ENCODE measurements at places on chromosomes 1 and 21.

- DNase-seq: no peak
Observed at GRCh38 chr21:34235514-34235913, 128.3 kb upstream of the KCNE2 start.

DNA sequence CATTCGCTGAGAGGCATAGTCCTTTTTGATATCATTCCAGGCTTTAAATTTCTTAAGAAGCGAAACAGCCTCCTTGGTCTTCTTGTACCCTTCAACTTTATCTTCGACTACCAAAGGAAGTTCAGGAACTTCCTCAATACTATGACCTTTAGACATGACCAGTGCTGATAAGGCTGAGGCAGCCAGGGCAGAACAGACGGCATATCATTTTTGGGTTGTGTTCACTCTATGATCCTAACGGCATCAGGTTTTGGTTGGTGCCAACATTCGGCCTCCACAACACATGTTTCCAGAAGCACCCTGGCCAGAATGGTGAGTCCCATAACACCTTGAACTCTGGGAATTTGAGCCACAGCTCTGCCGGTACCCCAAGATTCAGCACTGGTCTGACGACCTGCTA is 31.4 kb upstream of the MYOC start:
- DNase-seq: no peak

DNA sequence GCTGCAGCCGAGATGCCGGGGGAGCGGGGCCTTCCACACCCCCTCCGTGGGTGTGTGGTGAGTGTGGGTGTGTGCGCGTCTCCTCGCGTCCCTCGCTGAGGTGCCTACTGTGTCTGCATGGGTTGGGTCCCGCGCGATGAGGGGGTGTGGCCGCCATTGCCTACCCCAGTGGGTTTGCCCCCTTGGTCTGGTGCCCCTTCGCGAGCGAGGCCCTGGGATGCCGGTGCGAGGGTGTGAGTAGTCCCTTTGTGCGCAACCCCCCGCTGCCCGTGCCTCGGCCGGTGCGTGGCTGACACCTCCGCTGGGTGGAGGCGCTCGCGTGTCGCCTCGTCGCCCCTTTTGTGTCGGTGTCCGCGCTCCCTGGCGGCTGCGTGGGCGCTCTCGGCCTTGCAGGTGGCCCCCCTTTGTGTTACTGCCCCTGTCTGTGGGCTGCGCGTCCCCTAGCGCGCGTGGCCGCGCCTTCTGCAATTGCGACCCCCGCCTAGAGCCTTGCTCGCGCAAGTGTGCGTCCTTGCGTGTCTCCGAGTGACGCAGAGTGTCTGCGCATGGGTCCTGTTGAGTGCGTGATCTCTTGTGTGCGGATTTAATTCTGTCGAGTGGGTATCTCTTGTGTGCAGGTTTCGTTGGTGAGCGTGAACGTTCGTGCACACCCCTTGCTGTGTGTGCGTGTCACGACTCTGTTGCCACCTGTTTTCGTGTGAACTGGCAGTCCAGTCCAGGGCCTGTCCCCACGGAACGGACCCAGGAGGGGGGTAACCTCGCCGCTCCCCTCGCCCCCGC is 553 bp downstream of the TTC3 start:
- no peak for DNase-seq

- DNase-seq: no peak
Observed at GRCh38 chr1:31224068-31224467, 15.6 kb downstream of the NKAIN1 start.

DNA sequence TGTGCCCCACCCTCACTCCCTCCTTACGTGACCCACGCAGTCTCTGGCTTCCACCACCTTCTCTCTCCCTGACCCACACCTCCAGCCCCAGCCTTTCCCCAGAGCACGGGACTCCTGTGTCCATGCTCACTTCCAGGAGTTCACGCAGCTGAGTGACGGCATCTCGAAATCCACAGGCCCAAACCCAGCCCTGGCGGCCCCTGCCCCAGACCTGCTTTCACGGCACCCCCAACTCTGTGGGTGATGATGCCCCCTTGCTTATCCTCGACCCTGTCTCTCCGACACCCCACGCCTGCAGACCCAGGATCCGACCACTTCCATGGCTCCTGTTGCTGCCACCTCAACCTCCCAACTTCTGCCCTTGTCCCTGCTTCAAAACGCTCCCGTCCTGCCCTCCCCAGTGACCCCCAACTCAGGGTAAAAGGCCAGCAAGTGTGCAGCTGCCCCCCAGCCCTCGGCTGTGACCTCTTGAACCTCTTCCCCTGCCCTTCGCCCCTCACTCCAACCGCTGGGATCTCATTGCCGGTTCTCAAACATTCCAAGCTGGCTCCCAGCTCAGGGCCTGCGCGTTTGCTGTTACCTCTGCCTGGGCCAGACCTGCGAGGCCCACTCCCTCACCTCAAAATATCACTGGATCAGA is 30.4 kb upstream of the LAPTM5 start:
- no peak for DNase-seq

GRCh38 chr1:145912128-145912641 is 2.3 kb upstream of the ITGA10 start:
- no peak for DNase-seq

GRCh38 chr1:181425566-181425965 is 57.8 kb upstream of the CACNA1E start:
- no peak for DNase-seq

GRCh38 chr1:46757956-46758528 is 39.1 kb upstream of the EFCAB14 start:
- DNase-seq: no peak

DNA sequence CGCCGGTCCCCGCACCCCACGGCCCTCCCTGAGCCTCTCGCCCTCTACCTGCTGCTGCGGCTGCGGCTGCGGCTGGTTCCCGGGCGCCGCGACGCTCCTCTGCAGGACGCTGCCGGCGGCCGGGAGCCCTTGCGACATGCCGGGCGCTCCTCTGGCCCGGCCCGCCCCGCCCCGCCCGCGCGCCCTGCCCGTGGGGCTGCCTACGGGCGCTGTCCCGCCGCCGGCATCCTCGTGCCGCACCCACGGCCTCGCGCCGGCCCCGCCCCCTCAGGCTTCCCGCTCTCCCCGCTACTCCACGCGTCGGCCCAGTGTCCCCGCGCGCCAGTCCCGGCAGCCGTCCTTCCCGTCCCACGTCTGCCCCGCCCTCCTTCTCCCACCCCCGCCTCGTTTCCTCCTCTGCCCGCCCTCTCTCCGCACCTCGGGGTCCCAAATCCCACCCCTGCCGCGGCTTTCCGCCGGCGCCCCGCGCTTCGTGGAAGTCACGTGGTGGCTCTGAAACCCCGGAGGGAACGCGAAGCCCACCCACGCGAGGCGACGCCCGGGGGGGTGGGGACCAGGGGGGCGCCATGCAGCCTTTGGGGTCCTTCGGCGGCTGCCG is at the start of gene BATF3:
Gene BATF3 (minus strand): TSS at position 216 of the 598 bp plus-strand sequence. CDS start 78 bp downstream, at position 138.
- DNase-seq: peak; percentile 53

- DNase-seq: no peak
Observed at GRCh38 chr1:33295023-33295422, 25.9 kb downstream of the A3GALT2 start.

DNA sequence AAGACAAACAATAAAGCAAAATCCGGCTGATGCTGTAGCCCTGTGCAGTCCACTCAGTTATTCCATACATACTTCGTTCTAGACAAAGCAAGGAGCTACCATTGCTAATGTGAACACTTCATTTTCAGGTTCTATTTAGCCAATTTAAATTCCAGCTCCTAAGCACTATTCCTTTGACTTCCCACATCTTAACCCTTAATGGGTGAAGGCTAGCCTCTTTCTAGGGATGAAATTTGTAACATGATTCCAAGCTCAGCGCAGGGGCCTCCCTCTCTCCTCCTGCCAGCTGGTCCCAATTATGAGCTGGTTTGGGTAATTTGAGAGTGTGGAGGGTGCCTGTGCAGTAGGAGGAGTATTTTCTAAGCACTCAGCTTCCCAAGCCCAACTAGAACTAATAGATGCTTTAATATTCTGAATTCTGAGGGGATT is 53.9 kb upstream of the PTGFRN start:
- no peak for DNase-seq

- DNase-seq: no peak
Observed at GRCh38 chr1:167022384-167022783, 33.3 kb downstream of the MAEL start.

DNA sequence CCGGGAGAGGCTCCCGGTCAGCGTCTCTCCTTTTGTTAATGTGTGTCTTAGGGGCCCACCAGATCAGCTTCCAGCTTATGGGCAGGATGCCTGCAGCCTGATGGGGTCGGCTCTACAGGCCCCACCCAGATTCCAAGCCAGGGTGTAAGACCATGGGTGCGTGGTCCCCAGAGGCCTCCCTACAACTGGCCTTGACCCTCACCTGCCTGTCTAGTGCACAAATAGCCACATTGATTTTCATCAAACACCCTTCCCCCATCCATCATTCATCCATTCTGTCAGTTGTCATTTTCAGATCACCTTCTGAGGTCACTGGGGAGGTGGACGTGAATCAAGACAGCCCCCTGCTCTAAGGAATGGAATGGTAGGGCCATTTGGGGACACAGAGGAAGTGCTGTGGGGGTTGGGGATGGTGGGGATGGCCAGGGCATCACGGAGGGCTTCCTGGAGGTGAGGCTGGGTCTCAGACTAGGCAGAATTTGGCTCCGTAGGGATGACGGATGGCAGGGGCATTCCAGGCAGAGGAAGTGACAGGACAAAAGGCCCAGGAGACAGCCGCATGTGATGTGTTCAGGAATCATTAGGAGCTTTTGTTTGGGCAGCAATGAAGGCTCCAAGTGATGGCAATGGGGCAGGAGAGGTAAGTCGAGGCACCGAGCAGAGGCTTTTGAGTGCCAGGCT is 118.8 kb downstream of the EPHB2 start:
- DNase-seq: no peak

DNA sequence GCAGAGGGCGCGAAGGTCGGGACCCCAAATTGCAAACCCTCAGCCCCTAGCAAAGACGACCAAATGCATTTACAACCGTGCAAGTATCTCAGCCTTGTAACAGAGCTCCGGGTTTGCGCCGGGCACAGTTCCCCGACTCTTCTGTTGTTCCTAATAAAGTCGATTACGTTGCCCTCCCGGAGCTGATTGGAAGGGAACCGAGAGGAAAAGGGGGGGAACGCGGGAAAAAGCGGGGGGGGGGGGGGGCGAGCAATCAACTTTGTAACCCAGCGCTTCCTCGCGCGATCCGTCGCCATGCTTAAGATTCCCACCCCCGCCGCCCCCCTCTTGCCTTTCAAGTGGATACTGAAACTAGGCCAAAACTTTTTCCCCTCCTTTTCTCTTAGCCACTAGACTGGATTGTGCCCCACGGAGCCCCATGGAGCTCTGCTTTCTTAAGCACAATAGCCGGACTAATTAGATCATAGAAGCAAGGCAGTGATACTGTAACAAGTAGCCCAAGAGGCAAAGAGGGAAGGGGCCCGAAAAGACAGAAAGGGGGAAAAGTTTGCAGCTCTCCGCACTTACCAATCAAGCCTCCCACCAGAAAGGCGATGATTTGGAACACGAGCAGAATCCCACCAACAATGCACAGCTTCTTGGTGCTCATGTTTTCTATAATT is 565 bp downstream of the WLS start:
- DNase-seq: peak; percentile 72

- no peak for DNase-seq
Observed at GRCh38 chr1:55530749-55531478, 315.8 kb upstream of the USP24 start.

DNA sequence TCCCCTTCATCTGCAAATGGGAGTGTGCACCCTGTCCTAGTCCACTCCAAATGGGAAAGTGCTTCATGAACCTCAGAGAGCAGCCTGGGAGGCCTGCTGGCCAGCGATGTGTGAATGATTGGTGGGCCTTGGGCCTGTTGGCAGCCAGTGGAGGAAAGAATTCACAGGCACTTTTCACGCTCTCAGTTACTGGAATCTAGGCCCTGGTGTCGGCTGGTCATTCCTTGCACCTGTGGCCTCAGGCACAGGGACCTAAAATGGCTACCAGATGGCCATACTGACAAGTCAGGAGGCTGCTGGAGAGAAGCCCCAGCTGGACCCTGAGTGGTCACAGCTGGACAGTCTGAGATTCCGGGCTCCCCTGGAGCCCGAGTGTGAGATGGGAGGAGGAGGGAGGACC is 18.4 kb upstream of the EDN2 start:
- DNase-seq: no peak

DNA sequence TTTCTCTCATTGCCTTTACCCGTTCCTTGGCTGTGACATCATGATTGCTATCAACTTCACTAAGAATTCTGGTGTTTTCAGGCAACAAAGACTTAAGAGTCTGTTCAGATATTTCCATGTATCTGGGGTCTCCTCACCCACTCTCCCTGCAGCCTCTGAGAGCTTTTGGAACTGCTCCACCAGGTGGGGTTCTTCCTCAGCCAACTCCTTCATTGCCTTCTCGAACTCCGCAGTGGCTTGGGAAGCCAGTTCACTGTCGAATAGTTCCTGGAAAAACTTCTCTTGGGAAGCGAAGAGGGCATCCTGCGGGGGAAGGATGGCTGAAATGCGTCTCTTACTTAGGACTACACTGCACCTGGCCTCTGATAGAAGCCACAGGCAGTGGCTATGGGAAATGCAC is 2.1 kb downstream of the PEX19 start:
- DNase-seq: no peak

DNA sequence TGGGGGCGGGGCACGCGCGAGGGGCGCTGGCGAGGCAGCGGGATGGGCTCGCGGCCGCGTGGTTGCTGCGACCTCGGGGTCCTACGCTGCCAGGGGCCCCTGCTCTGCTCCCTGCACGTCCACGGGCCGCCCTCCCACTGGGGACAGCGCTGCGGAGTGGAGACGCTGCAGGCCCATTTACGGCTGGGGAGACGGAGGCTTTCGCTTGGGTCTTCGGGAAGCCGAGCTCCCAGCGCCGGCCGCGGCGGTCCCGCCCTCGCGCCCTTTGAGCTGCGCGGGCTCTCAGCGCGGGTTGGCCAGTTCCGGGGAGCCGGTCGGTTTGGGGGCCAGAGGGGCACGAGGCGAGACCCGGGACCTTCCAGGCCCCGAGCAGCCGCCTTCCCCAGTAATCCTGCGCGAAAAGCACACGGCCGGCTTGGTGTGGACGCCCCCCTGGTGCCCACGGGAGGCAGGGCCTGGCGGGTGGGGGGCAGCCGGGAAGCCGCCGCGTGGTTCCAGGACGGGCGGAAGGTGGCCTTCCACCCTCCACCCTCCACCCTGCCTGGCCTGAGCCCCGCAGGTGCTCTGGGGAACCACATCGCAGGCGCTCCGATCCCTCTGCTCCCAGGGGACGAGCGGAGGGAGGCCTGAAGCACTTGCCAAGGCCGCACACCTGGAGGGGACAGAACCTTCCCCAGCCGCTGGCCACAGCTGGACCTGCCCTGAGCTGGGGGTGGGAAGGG is 570 bp upstream of the PEX10 start:
- DNase-seq: peak; percentile 62

All from urothelium cell line (cell line).